ENCODE measurements at places on chromosomes 3 and 15. TPM values are rescaled to one million over a fixed set of nuclear protein-coding genes. Genes with fewer than 3 reads are reported as not detected.
A peak's percentile ranks its signal among the peaks of the same experiment; 100 is the strongest.

MFAP1 gene
- 20.8 TPM for total RNA-seq

TM6SF1 gene
- 11.0 TPM for total RNA-seq

OR5AC2 gene
- not detected for total RNA-seq

MESP2 gene
- total RNA-seq: not detected

SLC22A13 gene
- 0.99 TPM for total RNA-seq

FANCD2OS gene
- total RNA-seq: not detected

DNA sequence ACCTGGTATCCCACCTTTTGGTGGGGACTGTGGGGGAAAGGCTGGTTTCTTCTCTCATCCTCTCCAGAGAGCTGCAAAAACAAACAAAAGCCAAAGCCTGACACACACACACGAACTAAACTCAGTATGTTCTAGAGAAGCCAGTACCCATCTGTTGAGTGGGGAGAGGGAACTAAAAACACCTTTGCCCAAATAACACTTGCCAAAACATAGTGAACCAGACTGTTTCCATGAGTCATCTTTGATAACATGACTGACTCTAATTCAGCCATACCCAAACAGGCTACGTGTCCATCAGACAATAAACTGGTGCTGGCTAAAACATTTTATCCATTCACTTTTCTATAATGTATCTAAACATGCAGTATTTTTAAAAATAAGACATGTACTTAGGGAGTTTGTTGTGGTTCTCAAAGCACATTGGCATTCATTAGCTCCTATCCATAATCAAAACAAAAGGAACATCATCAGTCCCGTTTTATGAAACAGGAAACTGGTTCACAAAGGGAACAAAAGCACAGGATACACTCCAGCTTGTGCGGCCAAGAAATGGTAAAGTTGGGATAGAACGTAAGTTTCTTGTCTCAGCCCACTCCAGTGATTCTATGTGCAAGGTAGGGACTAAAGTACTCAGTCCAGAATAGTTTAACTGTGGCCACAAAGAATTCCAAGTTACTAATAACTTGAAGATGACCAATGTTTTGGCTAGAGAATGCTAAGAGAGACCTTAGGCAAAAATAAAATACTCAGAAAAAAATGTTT is 16.1 kb downstream of the LYSMD2 start:
- DNase-seq: no peak

- no peak for DNase-seq
Measured at GRCh38 chr15:81288616-81289015, 35.3 kb downstream of the STARD5 start.

GRCh38 chr3:142180761-142181362 is 31.5 kb upstream of the TFDP2 start:
- DNase-seq: no peak

DNA sequence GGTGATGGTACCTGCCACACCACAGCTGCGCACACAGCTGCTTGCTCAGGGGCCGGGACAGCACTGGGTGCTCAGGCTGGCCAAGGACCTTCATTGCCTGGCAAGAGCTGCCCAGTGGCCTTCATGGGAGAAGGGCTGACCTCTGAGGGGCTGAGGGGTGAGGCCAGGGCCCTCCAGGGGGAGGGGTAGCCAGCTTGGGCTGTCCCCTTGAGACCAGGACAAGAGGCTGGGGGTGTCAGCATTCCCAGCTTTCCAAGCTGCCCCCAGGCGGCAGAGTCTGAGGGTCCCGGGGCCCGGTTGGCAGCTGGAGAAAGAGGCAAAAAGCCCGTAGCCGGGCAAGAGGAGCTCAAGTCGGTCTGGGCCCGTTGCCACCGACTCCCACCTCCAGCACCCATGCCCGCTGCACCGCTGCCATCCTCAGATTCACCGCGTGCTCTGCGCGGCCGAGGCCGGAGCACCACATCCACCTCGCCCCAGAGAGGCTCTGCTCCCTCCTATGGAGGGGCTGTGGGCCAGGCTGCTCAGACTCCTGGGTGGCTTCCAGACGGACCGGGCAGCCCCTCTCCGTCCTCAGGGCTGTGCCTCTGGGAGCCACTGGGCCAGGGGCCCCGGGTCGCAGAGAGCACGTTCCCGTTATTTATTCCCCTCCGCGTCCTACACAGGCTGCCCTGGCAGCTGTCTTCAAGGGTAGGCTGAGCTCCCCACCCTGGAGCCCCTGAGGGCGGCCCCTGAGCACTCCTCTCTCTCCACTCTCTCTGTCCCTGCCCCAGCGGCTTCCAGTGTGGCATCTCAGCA is 51.5 kb downstream of the PLXNA1 start:
- no peak for DNase-seq

GRCh38 chr15:50576166-50576565 is 29.7 kb upstream of the USP50 start:
- no peak for DNase-seq

GRCh38 chr3:124174476-124174875 is 182.6 kb upstream of the ROPN1 start:
- DNase-seq: no peak

DNA sequence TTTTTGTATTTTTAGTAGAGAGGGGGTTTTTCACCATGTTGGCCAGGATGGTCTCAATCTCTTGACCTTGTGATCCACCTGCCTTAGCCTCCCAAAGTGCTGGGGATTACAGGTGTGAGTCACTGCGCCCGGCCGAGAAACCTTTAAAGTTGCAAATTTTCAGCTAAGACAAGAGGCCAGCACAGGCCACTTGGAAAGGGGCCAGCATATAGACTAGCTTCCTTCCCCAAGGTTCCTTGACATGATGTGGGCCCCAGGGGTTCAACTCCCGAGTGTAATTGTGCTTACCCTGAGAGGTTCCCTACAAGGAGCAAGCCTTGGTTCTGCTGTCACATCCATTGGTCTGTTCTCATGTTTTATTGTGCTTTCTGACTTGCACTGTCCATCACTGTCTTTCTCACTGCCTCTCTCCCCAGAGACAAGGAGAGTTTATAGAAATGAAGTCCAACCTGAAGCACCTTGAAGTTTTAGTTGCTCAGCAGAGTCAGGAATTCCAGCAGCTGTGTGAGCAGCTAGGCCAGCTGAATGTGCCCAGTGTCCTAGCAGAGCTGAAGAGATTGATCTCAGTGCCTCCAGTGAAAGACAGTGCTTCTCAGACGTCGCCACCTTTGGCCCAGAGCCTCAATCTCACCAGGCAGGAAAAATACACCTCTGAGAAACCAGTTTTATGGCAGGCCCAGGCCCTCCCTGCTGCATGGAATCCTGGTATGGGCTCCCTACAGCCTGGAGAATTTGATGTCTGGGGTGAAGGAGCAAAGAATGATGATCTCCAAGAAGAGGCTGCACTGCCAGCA is 21.1 kb downstream of the C3orf62 start:
- DNase-seq: no peak

GRCh38 chr15:39589193-39589814 is 8.4 kb downstream of the THBS1 start:
- DNase-seq: no peak

GRCh38 chr15:90686435-90687218 is 30.5 kb upstream of the BLM start:
- no peak for DNase-seq

DNA sequence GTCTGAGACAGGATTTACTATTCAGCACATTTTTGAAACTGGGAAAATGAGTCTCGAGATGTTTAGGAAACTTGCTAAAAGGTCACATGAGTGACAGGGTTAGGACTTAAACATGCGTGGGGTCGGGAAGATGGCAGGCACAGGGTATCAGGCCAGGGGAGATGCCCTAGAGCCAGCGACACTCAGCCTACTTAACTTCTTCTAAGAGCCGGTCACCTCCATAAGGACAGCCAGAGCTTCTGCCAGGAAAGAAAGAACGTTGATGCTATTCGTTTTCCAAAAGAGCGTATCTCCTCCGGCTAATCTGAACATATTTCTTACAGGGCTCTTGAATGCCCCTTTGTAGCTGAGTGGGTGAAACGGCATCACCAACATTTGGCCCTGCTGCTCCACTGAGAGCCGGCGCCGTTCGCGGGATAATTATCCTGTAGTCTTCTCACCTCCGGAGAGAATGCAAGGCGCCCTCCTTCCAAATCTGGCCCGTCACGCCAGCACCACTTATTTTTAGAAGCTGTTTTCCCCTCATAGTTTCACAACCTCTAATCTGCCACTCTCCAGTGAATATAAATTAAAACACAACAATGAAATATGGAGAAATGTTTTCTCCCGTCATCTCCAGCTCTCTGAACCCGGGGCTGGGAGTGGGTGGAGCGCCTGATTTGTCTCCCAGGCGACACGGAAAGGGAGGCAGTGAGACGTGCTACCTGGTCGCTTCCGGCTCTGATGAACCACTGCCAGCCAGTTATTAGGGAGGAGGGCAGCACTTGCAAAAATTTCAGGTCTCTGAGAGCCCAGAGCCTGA is 58.5 kb downstream of the LIPC start:
- no peak for DNase-seq

- no peak for DNase-seq
Measured at GRCh38 chr15:63370764-63371163, 10.9 kb downstream of the CA12 start.

DNA sequence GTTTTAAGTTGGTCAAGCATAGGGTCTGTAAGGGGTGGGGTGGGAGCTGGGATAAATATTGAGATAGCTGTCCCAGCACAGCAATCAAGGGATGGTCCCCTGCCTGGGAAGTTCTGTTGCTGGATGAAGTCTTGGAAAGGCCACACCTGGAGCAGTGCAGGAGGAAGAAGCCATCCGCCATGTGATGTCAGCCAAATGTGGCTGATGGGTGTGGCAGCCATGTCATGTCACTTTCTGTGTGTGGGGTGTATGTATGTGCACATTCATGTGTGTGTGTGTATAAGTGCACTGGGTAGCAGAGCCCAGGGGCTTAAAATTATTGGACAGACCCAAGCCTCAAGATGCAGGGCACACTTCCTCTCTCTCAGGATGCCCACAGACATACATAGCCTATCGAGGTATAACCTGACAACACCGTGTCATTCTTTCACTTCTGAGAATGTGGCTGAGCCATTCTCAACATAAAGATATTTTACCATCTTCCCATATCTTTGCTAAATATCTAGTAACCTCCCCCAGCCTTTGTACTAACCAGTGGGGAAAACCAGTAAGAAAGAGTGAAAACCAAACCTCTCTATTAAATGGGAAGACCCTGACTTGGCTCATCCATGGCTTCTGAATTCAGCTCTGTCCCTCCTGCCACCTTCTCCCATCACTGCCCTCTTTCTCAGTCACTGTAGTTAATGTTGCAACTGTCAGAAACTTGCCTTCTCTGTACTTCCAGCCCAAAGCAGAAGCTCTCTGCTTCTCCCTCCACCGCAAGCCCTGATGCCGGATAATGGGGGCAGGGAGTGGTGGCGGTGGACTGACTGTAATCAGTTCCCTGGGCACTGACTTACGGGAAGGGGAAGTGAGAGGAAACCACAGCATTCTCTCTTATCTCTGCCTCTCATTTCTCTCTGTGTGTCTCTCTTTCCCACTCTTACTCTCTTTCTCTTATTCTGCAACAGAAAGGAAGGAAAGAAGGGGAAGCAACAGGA is 11.2 kb downstream of the TNFSF10 start:
- peak; percentile 10 for DNase-seq

DNA sequence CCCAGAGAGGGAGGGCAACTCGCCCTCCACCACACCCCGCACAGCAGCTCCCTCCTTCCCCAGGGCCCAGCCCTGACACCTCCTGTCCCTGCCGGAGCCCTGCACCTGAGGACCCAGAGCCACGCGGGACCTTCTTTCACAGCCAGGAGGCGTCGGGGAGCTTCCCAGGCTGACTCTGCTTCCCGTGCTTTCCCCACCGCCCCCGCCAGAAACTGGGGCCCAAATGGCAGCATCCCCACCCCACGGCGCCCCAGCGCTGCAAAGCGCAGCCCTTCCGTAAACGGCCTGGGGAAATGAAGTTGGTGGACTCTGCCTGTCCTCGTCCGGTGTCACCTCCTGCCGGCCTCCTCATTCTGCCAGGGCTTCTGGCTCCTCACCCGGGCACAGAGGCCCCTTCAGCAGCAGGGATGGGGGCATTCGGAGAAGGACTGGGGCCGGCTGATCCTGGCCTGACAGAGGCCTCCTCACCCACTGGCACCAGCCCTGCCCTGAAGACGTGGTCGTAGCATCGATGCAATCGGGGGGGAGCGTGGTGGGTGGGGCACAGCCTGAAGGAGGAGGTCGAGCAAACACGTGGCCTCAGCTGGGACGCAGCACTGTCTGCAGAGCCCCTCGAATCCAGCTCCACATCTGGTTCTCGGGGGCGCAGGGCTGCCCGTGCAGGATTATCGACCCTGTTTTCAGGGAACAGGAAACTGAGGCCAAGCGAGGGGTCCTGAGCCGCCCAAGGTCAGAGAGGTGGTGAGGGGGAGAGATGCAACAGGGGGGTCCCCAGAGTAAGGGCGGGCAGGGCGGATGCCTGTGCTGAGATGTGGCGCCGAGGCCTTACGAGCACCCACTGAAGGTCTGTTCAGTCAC is 235.4 kb downstream of the XXYLT1 start:
- no peak for DNase-seq

- no peak for DNase-seq
Measured at GRCh38 chr3:158160958-158161357, 51.1 kb downstream of the RSRC1 start.

DNA sequence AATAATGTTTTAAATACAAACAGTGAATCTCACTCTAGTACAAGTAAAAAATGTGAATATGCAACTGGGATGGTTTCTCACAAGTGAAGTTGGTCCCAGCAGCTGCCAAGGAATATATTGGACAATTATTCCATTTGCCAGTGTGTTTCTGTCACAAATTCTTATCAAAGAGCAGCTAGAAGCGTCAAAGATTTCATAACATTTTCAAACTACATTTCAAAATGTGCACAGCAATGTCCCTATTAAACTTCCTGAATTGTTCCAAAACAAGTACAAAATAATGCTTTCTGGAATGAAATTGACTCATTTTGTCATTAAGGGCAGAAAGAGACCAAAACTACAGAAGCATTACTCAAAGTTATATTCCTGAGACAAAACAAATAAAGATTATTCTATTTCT is 38.3 kb downstream of the GPR176 start:
- DNase-seq: no peak

DNA sequence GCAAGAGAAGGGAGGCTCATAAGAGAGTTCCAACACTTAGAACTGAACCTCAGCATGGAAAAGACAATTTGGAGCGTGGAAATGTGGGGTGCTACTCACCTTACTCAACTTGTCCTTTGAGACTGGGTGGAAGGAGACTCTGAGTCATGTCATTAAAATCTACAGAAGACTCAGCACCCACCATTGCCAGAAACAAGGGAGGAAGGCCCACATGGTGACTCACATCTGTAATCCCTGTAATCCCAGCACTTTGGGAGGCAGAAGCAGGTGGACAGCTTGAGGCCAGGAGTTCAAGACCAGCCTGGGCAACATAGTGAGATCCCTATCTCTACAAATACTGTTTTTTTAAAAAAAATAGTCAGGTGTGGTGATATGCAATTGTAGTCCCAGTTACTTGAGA is 161.9 kb upstream of the UBE3A start:
- DNase-seq: no peak

DNA sequence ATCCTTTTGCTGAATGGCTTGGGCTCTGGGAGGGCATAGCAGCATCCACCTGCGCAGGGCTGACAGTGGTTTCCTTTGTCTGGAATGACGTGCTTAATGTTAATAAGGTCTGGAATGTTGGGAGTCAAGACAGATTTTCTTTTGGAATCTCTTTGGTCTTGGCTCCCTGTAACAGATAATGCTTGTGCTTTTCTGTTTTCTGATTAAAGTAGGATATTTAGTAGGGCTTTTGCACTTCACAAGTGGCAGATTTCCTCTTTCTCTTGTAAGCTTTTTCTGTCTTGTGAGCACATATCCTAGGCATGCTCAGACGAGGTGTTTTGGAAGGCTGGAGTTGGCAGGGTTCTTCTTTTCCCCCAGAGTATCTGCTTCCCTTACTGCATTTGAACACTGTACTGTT is 189.6 kb downstream of the GHSR start:
- DNase-seq: no peak
